NCI-H1048 (cell line): ENCODE measurements at places on chromosomes 5 and 9.

GRCh38 chr5:178463321-178464155, 126.7 kb downstream of the COL23A1 start:
- no peak for DNase-seq

GRCh38 chr5:170738840-170739239, 44.7 kb upstream of the GABRP start:
- no peak for DNase-seq

GRCh38 chr5:22541037-22541436, 312.1 kb downstream of the CDH12 start:
- no peak for DNase-seq

DNA sequence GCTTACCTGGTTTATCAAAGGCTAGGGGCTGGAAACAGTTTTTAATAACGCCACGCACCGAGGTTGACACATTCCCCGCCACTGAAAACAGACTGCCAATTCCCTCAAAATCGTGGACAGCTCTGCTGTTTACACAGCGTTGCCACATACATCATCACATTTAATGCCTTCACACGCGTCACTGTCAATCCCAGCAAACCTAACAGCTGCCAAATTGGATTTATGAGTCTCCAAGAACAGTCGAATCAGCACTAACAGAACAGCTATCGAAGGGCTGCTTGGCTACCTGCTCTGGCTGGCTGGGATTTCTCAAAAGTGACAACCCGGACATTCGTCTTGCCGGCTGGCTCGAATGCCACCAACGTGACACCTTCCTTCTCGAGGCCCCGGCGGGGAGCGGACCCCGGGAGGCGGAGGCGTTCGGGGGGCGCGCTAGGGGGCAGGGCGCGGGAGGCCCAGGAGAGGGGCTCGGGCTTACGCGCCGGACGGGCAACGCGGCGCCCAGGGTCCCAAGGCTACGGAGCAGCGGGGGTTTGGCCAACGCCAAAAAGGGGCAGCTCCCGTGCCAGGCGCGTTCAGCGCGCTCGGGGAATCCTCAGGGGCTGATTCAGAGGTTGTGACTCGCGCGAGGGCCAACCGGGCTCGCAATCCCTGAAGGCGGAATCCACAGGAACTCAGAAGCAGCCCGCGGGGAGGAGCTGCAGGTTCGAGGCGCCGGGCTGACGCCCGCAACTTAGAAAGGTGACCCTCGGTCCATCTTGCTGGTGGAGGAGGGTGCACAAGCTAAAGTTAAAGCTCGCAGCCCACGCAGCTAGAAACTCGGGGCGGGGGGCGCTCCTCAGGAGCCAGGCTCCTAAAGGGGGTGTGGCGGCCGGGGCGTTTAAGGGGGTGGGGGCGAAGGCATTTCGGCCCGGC, 1.2 kb downstream of the CDC14B start:
- no peak for DNase-seq

GRCh38 chr5:179431221-179431824, 86.1 kb upstream of the ADAMTS2 start:
- DNase-seq = no peak

DNA sequence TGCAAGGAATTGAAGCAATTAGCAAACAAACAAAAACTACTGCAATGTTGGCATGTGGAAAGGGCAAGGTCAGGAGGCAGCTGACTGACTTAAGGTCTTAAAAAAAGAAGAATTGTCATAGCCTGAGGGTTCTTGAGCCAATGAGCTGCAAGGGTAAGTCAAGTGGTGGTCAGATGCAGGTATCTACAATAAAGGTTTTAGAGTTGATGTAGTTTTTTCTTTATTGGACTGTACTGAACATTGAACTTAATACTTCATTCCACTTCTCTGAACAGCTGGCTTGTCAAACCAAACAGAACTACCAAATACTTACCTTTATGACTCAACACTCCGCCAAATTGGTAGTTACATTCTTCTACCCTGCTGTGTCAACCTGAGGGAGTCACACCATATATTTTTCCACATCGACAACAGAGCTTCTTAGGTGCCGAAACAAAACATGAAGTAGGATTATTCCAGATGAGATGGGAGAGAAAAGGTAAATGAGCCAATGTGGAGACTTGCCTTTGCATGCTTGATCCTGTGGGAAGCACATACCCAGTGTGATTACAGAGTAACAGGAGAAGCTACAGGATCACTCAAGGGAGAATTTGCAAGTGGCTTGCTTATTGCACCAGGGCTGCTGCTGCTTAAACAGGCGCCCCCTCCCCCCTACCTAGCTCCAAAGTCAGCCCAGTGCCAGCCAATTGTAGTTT, 35.3 kb downstream of the EQTN start:
- DNase-seq = no peak

DNA sequence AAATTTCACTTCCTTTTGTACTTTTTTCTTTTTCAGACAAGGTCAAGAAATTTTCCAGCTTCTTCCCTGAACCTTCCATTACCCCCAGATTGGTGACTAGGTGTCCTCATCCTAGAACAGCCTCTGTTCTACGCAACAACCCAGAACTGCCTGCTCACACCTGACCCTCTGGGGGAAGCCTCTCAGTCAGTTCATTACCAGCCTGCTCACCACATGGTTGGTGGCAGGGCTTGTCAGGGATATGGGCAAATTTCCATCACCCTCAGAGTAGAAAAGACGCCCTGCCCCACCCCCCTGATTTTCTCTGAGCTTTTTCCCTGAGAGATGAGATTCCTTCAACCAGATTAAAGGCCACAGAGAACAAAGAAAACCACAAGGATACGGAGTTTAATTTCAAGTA, 5.3 kb upstream of the CFAP95 start:
- no peak for DNase-seq

DNA sequence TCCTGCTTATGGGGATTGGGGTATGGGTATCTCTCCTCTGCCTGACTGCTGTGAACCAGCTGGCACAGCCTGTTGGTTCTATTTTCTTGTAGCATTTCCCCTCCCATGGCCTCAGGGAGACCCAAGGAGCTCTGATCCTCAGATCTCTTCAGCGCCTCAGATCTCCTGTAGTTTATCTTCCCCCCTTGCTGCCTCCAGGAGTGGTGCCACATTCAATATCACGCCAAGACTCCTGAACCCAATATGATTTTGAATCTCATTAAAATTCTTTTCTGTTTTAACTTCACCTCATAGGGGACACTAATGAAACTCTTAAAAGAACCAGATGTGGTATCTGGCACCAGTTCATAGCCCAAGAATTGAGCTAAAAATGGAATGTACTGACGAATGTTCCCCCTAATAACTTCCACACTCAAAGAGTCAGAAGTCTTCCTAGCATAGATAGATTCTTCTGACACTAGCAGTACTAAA, 59.6 kb upstream of the LIFR start:
- DNase-seq = no peak

DNA sequence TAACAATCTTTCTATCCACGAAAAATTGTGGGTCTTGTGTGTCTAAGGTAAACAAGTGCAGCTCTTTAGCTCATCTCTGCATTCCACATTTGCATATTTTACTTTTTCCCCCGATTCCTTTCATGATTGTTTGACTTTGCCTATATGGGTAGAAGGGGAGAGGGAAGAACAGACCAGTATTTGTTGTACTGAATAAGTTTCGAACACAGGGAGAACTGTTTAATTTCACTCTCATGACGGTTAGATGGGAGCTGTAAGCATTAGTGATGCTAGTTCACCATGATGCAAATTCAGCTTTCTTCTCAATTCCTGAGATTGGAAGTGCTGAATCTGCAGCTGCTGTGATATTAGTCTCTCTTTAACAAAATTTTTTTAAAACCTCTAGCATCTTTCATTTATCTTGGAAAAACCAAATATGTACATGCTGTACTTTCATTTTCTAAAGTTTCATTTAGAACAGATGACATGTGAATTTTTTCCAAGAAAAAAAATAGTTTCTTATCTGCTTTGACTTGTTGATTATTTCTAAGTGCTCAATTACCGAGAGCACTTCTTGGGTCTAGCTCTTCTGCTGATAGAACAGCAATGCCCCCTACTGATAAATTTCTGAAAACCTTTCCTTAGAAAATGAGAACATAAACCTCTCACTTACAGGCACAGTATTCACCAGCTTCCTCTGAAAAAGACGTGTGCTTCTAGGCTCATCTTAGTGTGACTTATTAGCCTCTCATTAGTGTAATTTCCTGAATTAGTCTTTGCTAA, 149.5 kb downstream of the BAAT start:
- DNase-seq = peak; percentile 15
